Spinal cord (tissue), 10 donors: ENCODE measurements at places on chromosomes 5 and 9. TPM values are rescaled to one million over a fixed set of nuclear protein-coding genes. Genes with fewer than 3 reads are reported as not detected.

The SMIM33 gene
- total RNA-seq, result not detected

DNA sequence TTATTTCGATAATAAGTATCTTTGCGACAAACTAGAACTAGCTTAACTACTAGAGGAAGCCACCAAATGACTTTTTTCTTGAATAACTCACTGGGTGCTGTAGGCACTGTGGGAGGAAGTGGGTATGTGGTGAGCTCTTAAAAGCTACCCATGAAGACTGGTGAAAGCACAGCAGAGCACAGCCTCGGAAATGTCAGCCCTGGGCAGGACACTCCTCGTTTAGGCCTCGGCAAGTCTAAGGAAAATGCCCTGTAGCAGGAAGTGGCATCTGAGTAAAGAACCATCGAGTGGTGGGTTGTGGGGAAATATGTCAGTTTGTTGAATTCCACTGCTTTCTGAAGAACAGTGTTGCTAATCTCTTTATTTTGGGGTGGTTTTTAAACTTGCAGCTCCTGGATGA, 44.0 kb upstream of the NCS1 start:
- no peak for DNase-seq

DNA sequence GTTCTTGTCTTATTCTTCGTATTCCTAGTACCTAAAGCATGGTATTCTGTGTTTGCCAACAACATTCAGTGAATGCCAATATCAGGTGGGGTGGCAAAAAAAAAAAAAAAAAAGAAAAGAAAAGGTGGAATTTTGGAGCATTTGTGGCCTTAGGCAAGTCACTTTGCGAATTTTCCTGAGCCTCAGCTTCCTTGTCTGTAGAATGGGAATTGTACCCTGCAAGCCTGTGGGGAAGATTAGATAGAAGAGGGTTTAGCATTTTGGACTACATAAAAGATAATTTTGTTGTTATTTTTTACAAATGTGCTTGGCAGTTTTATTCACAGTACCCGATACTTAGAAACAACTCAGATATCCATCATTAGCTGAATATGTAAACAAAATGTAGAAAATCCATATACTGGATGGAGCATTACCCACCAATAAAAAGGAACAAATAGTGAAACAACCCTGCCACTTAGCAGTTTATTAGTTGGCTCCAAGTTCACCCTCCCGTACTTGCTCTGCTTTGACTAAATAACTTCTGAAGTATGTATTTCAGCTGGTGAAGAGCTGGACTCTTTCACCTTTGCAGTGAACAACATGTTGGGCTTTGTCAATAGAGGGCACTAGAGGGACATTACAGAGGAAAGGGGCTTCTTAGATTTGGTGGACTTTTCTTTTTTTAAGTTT, 13.6 kb downstream of the UBE2D2 start:
- no peak for DNase-seq

- DNase-seq, result no peak
Measured at GRCh38 chr5:1864896-1865440, 17.8 kb downstream of the IRX4 start.
